ENCODE measurements at places on chromosomes 5 and 9.

- DNase-seq = no peak
These were observed 1640.5 kb upstream of the CDH9 start for GRCh38 chr5:28678899-28679298.

- DNase-seq = no peak
These were observed 21.1 kb upstream of the CDKN2AIPNL start for GRCh38 chr5:134432677-134433359.

DNA sequence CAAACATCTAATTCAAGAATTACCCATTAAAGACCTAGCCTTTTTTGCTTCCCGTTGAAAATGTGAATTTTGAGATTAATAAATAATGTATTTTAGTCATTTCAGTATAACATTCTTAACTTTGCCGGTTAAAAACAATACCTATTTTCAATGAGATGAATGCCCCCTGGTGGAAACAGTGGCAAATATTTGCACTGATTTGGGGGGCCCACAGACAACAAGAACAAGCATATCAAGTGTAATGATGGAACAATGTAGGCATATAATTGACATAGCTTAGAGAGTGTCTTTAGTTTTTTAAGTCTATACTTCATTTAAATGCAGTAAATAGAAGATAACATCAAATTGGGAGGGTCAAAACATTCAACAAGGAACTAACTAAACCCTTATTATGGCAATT lies 111.9 kb downstream of the NTRK2 start:
- no peak for DNase-seq

GRCh38 chr5:153676406-153676805 lies 185.9 kb downstream of the GRIA1 start:
- DNase-seq = no peak

DNA sequence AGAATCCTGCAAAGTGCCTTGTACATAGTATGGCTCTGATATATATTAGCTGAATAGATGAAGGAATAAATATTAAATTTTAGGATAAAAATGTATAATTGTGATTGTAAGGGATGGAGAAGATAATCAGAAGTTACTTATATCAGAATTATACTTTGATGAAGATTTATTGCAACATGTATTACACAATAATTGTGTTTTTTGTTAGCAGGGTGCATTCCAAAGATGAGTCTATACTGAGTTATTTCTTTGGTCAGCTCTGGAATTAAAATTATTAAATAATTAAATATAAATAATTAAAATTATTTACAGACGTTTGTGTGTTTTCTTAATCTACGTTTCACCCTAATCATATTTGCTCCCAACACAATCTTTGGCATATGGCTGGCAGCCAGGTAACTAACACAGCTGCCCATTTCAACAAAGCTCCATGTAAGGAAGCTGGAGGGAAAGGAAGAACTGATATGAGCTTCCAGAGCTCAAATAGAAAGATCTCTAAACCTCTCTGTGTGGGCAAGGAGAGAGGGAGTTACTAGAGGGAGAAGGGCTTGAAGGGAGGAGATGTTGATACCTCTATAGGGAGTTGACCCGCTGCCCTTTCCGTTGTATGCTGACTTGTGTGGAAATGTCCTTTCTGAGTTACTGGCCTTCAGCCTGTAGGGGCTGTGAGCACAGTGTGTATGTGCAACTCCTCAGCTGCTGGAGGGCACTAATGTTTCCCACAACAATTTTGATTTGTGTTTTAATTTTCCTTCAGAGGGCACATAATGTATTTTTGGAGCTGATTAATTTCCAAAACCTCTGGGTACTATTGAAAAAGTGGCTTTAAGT lies 403.4 kb downstream of the MAN2A1 start:
- DNase-seq = no peak

DNA sequence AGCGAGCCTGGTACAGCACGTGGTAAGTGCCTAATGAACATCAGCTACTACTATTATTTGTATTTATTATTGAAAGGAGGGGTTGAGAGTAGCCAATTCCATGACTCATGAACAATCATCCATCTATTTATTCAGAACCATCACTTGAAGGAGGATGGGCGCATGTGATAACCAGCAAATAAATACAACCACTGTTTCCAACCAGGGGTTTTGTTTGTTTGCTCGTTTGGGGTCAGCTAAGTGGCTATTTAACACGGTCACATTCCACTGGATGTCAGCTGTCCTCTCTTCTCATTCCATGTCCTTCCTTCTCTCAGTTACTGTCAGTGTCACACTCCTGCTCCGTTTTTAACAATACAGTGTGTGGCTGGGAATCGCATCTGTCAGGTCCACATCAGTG lies 8.6 kb downstream of the RAPGEF1 start:
- no peak for DNase-seq

- DNase-seq = no peak
These were observed 101.7 kb downstream of the TMC1 start for GRCh38 chr9:72623156-72623555.

DNA sequence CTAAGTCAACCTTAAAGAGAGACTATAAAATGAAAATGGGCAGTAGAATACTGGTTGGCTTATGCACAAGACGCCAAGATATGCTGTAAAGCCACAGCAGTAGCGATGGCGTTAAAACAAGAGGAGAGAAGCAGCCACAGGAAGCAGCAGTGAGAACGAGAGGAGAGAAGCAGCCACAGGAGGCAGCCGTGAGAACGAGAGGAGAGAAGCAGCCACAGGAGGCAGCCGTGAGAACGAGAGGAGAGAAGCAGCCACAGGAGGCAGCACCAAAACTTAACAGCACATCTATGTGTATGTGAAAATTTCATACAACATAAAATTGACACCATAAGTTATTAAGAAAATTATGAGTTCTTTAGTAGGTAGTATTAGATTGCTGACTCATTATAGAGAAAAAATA lies 2318.6 kb upstream of the ACO1 start:
- DNase-seq = no peak

GRCh38 chr5:66949066-66949465 lies 247.5 kb downstream of the CD180 start:
- DNase-seq = no peak

DNA sequence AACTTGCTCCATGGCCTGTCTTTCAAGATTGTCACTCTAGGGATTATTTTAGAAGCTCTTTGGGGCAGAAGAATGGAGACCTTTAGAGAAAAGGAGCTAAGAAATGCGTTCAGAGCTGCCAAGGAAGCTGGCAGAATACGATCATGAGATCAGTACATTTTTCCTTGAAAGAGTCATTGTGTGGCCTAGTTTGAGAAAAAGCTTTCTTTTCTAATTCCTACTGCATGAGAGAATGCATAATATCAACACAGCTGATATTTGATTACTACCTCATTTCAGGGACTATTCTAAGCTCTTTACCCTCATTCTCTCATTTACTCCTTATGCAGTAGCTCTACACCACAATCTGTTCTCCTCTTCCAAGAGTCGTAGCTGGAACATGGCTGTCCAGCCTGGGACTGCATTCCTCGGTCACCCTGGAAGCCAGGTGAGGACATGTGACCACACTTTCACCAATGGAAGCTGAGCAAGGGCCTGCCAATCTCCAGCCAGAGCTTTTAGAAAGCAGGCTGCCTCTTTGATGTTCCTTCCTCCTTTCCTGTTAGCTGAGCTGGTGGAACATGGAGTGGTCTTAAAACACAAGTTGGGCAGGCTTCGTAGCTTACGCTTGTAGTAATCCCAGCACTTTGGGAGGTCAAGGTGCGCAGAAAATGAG lies 99.3 kb upstream of the LHFPL2 start:
- DNase-seq = no peak

GRCh38 chr9:115921301-115921700 lies 232.3 kb upstream of the PAPPA start:
- DNase-seq = no peak

DNA sequence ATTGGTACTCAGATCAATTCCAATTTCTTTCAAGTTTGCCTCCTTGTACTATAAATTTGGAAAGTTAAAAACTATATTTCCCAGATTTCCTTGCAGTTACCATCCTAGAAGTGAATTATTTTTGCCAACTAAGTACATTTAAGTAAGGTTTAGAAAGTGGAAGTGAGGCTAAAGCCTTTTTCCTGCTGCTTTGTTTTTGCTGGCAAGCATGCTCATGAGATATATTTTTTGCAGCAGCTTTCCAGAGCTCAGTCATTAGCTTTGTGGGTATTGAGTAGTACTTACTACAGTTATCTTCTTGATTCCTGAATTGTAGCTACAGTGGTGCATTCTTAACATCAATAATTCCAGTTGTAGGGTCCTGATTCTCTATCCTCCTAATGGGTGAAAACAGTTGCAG lies 3.5 kb upstream of the BTF3 start:
- DNase-seq = no peak

- DNase-seq = no peak
These were observed 21.7 kb upstream of the FAT2 start for GRCh38 chr5:151612689-151613427.

GRCh38 chr5:180541710-180542109 lies 47.5 kb downstream of the CNOT6 start:
- DNase-seq = no peak

- no peak for DNase-seq
These were observed 1.1 kb upstream of the SPINK1 start for GRCh38 chr5:147832541-147832940.

DNA sequence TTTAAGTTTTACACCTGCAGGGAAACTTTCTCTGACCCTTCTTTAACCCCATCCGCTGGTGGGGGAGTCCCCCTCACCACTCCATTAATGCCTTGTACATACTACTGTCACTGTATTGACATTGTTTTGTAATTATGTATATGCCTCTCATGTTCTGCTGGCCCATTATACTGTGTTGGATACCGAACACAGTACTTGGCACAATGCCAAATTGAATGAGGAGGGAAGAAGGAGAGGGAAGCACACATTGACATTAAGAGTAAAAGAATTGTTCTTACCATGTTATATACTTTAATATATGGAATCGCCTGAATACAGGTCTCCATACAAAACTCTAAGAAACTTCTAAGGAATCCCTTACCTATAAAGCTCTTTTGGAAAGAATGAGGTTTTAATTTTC lies 73.6 kb upstream of the GRHPR start:
- no peak for DNase-seq

GRCh38 chr5:148342371-148343045 lies 7.1 kb downstream of the SPINK9 start:
- DNase-seq = no peak

GRCh38 chr9:121818016-121818661 lies 166.7 kb downstream of the DAB2IP start:
- no peak for DNase-seq

DNA sequence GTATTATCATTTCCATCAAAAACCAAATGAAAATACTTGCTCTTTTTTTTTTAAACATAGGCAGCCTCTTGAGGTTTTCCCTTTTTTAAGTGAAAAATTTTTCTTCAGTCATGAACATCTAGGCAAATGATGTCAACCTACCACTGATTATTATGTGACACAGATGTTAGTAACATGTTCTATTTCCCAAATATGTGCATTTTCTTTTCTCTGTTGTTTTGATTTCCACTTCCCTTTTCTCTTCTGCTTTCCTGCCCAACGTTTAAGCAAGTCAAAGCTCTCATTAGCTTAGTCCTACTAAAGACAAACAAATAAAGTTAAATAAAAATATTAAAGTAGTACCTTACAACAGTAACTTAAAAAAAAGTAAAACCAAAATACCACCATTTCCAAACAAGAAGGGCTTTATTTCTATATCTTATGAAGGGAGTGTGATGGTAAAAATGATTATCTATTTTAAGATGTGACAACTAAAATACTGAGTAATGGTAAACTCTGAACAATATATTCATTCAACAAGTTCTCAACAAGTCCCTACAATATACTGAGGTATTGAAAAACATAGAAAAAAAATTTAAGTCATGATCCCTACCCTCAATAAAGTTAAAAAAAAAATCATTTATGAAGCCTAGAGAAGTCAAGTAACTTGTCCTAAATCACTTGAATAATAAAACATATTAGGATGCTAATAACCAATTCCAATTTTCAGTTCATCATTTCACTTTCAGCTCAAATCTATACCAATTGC lies 9.4 kb downstream of the SLC38A9 start:
- DNase-seq = no peak

- no peak for DNase-seq
These were observed 69.2 kb upstream of the ARL15 start for GRCh38 chr5:54379590-54379989.

- DNase-seq = no peak
These were observed 78.6 kb upstream of the ABCA1 start for GRCh38 chr9:105006514-105006913.

DNA sequence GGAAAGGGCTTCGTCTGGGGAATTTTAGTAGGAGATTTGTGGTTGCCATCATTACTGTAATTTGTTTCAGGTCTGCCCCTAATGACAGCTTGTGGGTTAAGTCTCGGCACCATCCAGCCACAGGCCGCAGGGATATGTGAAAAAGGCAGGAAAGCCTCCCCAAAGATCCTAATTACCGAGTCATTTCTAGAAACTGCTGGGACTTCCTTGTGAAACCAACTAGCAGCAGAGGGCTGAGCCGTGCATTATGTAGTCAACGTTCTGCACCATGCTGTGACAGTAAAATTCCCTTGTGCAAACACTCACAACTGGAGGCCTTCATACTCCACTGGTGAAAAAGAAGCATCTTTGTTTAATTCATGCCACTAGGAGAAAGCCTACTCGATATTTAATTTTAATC lies 230.3 kb downstream of the MPDZ start:
- DNase-seq = no peak

DNA sequence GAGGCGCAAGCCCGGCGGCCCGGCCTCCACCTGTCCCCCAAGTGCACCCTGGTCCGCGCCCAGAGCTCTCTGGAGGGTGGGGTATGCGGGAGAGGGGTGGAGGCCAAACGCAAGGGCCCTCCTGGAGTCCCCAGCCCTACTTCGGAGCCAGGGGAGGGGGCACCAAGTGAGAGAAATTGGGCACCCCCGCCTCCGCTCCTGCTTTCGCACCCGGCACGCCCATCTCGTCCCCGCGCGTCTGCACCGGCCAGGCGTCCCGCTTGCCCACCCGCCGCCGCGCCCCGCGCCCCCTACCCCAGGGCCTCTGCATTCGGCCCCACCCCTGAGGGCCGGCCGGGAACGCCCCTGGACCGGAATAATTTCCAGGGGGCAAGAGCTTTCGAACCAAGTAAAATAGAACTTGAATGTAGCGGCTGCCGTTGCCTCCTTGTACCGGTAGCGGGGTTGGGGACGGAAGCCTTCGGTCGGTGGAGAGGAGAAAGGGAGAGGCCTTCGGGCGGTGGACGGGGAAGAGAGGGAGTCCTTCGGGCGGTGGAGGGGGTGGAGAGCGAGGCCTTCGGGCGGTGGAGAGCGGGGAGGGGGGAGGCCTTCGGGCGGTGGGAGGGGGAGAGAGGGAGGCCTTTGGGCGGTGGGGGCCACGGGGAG lies 694 bp upstream of the PHPT1 start:
- no peak for DNase-seq

DNA sequence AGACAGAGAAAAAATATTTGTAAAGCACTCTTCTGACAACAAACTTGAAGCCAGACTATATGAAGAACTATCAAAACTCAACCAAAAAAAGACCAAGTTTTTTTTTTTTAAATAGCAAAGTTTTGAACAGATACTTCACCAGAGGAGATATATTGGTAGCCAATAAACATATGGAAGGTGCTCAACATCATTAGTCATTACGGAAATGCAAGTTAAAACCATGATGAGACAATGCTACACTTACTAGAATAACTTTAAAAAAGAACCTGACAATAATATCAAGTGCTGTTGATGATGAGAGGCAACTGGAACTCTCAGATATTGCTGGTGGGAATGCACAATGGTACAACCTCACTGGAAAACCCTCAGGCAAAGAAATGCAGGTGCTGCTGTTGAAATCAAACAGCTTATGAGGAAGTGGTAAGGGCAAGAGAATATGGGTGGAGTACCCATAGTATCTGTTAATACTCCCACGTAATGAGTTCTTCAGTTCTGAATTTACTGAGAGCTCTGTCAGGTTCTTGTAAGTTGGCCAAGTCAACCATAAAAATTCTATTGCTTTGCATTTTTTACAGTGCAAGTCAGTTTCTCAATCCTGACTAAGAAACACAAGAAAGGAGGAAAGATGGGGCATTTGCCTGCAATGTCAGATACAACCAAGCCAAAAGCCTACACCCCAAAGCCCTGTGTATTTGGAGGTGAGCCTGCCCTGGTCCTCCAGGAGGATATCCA lies 87.3 kb upstream of the GNAQ start:
- no peak for DNase-seq
